ENCODE measurements at places on chromosomes 6 and 20.

- DNase-seq = peak; percentile 56
Measured at GRCh38 chr6:106103728-106104109, 17.6 kb downstream of the PRDM1 start.

DNA sequence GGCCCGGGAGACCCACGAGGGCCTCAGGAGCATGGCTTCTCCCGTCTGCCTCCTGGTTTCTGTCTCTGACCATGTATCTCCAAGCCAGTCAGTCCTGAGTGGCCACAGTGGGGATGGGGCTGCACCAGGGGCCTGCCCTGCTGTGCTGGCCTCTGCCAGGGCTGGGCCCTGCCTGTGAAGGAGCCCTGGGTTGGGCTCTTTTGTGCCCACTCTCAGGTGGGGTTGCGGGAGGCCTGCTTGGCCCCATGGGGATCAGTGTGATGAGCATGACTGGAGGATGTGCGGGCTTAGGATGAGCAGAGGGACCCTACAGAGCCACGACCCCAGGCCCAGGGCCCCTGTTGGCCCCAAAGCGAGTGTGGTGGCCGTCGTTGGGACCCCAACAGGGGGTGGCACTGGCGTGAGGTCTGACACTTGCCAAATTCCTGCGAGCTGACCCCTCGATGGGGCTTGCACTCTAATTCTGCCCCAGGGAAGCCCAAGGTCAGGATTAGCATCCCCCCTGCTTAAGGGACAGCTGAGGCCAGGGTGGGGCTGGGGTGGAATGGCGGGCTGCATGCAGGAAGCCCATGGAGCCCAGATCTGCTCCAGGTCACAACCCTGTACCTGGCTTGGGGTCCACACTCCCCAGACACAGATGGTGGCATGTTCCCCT is 90.0 kb upstream of the BHLHE23 start:
- peak; percentile 13 for DNase-seq

GRCh38 chr6:168385858-168386735 is 54.9 kb upstream of the SMOC2 start:
- no peak for DNase-seq

GRCh38 chr20:31861135-31861384 is 9.3 kb downstream of the DUSP15 start:
- DNase-seq = no peak

Measured in CD4-positive, alpha-beta T cell treated with Interleukin-15 for 1 hour (primary cell).